ENCODE measurements at places on chromosomes 3 and 15. TPM values are rescaled to one million over a fixed set of nuclear protein-coding genes. Genes with fewer than 3 reads are reported as not detected.

DNA sequence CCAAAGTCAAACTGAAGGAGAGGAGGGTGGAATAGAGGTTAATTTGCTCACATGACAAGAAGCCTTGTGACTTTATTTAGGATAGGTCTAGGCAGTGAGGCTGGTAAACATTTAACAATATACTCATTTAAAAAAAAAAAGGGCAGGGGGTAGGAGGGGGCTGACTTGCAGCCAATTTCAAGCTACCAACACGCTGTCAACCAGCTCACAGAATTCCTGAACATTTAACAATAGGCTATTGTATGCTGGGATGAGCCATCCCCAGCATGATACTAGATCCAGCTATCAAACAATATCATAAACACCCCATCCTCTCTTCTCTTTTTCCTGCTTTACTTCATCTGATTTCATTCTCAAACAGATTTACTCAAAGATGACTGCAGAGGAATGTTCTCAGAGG is 1096.3 kb upstream of the CFAP20DC start:
- H3K4me3 ChIP-seq = no peak overlapping the region
- H3K27me3 ChIP-seq = no peaks in the 10 kb centered on the region
- H3K36me3 ChIP-seq = no peaks in the 10 kb centered on the region
- peaks cover 4% of the 10 kb centered on the region for H3K4me1 ChIP-seq
- DNase-seq = no peak
- no peak overlapping the region for H3K27ac ChIP-seq

GOLGA6A gene
- total RNA-seq = 0.89 TPM

INSYN1 gene
- total RNA-seq = 4.5 TPM

ARGFX gene
- total RNA-seq = not detected

C3orf18 gene
- 12.0 TPM for total RNA-seq
